NCI-H1694 treated with DMSO at 0.1 percent for 48 hours (cell line): ENCODE measurements at places on chromosomes 2 and 18.

- no peak for DNase-seq
Observed at GRCh38 chr2:16167451-16167861, 227.1 kb downstream of the MYCN start.

DNA sequence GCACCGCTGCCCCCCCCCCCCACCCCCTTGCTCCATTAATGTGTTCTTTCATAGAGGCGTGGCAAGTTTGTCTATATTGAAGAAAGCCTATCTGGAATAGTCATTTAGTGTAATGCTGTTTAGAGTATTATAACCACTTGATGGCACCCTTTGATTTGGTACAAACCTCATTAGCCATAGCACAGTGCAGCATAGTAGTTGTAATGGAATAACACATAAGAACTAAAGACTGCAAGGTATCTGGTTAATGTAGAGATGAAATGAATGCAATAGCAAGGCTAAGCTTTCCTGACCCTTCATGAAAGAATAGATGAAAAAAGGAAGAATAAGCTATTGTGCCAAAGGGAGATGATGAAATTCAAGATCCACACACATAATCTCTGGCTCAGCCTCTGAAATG, 81.9 kb downstream of the EHBP1 start:
- DNase-seq: peak; percentile 68

- DNase-seq: no peak
Observed at GRCh38 chr2:61368687-61369665, 101.9 kb downstream of the USP34 start.

GRCh38 chr2:204026294-204026693, 89.7 kb downstream of the ICOS start:
- DNase-seq: no peak

DNA sequence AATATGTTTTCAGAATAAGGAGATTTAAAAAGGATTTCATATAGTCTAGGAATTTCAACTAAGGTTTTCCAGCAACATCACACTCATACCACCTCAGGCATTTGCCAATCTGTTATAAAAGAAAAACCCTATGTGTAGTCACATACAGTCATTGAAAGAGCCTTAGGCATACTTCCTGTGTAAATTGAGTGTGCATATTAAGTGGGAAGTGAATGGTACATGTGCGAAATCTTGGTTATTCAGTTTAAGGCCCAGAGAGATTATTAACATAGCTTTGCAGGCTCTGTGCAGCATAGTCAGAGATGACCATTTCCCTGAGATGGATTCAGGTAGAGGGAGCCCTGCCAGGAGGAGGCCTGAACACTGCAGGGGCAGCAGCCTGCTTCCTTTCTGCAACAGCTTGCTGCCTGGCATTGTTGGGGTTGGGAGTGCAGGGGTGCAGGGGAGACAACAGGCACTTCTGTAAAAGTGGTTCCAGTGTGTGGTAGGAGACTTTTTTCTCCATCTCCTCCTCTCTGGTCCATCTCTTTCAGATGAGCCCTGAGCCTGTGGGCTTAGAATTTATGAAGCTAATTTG, 100.1 kb upstream of the OSR1 start:
- no peak for DNase-seq

DNA sequence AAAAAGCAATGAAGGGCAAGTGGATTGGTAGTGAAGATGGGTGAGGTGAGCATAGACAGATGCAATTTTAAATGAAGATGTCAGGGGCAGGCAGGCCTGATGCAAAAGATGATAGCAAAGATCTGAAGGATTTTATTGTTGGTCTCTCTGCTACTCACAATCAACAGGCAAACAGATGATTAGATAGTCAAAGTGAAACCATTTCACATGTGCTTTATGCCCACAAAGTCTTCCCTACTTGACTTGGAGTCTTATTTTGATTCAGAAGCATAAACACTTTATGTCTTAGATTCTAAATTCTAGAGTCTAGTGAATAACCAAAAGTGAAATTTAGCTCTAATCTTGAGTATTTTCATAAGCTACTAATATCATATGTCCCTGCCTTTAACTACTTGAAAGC, 153.8 kb upstream of the HNRNPA3 start:
- no peak for DNase-seq

GRCh38 chr2:126882736-126883665, 15.7 kb upstream of the TEX51 start:
- no peak for DNase-seq

DNA sequence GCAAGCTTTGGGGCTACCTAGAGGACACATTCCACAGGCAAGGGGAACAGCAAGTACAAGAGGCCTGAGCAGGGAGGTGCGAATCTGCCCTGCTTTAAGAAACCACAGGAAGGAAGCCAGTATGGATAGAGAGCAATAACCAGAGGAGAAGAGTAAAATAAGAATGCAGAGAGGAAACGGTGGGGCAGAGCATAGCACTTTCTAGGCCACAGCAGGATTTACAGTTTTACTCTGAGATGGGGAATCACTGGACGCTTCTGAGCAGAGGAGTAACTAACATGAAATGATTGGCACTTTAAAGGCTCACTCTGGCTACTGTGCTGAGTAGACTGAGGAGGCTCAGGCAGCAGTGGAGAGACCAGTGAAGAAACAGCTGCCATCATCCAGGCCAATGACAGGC, 23.8 kb downstream of the AAK1 start:
- no peak for DNase-seq

DNA sequence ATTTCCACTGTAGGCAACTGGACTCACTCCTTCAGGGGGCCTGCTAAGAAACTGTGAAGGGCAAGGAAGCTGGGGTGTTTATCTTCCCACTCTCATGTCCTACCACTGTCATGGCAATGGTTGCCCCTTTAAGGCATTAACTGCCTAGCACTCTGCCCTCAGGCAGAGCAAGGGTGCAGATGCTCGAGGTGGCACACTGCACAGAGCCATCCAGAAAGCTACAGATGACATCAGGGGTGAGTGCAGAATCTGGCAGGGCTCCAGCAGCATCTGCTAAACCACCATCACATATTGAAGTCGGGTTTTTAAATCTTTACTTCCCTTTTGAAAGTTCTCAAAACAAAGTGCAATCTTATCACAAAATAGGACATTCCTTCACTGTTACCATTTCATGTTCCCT, 75.4 kb downstream of the RAPGEF4 start:
- peak; percentile 78 for DNase-seq
